M059J (cell line): ENCODE measurements at places on chromosomes 4 and X. TPM values are rescaled to one million over a fixed set of nuclear protein-coding genes. Genes with fewer than 3 reads are reported as not detected.

The GLRA3 gene
- not detected in 2 replicates for total RNA-seq

The GPR82 gene
- not detected in 2 replicates for total RNA-seq

The PRDM8 gene
- total RNA-seq = 5.5 and 10.6 TPM in 2 replicates

The UBE2D3 gene
- 325 and 456 TPM in 2 replicates for total RNA-seq

The PAGE3 gene
- total RNA-seq = not detected in 2 replicates

DNA sequence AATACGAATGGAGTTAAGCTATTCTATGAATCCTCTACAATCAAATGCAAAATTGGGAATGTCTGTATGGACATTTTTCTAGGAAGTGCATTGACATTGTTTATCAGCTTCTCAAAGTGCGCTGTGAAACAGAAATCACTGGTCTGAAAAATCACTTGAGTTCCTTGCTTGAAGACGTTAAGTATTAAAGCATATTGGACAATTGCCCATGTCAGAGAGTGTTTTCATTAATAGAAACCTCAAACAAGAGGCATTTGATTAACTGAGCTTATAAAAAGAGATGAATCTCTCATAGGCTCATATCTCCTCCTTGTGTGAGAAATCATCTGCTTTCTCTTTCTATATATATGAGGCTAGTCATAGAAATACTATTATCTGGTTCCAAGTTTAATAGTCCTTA lies 692.1 kb upstream of the POU3F4 start:
- peak; percentile 34 for DNase-seq

DNA sequence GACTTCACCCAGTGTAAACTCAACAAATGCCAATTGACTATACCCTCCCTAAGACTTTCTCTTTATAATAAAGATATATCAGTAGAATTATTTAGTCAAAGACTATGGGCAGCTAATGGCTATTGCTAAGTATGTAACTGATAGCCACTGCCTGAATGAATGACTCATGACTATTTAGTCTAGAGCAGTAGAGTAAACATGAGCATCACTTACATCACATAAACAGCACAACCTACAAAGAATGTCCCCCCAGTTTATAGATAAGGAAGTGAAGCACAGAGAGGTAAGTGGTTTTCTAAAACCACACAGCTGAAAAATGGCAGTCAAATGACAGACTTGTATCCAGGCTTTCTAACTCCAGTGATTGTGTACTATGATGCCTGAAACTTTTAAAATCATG lies 507.0 kb downstream of the PPARGC1A start:
- DNase-seq = peak; percentile 31

DNA sequence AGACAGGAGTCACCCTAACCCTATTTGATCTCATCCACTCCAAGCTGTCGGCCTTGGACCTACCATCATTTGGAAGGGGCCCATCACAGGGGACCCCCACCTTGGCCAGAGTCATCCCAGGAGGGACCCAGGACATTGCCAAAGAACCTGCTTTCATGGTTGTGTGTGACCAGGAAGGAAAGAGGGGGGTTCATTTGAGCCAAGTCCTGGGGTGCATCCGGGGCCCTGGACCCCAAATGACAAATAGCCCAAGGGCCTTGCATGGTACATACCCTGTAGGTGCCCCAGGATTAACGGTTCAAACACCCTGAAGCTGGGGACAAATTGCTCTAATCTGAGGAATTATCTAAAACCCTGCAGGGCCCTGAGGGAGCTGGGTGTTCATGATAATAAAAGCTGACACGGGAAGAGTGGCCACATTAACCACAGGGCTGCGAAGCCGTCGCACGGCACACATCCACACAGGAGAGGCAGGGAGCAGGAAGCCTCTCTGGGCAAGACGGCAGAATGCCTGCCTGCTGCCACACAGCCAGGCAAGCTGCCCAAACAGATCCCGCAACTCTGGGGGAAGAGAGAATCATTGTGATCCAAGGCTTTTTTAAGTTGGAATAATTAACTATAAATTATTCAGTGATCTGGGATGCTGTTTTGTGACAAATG lies 28.2 kb upstream of the PPP2R2C start:
- DNase-seq = peak; percentile 23

- DNase-seq = no peak
Measured at GRCh38 chr4:64000241-64000640, 409.0 kb downstream of the TECRL start.

DNA sequence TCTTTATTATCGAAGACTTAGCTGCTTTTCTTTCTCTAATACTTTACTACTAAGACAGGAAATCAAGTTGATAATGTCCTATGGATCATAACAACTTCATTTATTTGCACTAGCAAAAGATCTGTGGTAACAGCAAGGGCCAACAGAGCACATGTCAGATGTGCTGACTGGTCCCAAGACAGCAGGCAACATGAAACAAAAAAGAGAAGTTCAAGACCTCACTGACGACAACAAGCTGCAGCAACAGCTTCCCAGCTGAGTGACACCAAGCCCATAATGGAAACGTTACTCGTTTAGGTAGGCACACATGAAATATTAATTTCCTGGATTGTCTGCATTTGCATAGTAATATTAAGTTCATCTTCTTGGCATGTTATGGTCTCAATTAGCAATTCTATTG lies 126.9 kb downstream of the UNC5C start:
- no peak for DNase-seq
